ENCODE measurements at places on chromosomes 16 and 17.

- peak; percentile 61 for DNase-seq
Measured at GRCh38 chr17:16329519-16330271, 23.6 kb downstream of the CENPV start.

- DNase-seq, result no peak
Measured at GRCh38 chr16:31401436-31401835, 8.3 kb downstream of the ITGAD start.

DNA sequence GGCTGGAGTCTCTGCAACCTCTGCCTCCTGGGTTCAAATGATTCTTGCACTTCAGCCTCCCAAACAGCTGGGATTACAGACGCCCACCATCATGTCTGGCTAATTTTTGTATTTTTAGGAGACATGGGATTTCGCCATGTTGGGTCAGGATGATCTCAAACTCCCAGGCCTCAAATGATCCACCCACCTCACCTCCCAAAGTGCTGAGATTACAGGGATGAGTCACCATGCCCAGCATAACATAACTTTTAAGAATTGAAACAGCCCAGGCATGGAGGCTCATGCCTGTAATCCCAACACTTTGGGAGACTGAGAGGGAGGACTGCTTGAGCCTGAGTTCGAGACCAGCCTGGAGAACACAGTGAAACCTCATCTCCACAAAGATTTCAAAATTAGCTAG lies 2.5 kb downstream of the RSL1D1 start:
- DNase-seq, result no peak

- no peak for DNase-seq
Measured at GRCh38 chr17:45641541-45641940, 142.6 kb upstream of the CRHR1 start.

DNA sequence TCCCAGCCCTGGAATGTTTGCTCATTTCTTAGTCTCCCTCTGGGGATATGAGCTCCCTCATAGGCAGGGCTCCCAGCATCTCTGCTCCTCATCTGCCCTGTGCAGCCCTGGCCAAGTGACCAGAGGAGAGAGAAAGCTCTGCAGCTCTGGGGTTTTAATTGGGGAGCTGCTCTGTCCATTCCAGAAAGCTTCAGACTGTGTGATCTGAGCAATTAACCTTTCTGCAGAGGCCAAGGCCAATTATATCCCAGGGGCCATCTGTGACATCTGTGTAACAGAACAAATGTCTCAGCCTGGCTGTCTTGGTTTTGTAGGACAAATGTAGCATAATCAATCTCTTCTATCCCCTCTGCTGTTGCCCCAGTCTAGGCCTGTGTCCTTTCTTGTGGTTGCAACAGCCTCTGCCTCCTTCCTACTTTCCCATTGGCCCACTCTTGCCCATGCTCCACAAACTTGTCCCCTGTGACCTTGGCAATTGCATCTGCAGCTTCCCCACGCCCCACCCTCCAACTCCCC lies 156.0 kb downstream of the GSG1L start:
- DNase-seq, result no peak

DNA sequence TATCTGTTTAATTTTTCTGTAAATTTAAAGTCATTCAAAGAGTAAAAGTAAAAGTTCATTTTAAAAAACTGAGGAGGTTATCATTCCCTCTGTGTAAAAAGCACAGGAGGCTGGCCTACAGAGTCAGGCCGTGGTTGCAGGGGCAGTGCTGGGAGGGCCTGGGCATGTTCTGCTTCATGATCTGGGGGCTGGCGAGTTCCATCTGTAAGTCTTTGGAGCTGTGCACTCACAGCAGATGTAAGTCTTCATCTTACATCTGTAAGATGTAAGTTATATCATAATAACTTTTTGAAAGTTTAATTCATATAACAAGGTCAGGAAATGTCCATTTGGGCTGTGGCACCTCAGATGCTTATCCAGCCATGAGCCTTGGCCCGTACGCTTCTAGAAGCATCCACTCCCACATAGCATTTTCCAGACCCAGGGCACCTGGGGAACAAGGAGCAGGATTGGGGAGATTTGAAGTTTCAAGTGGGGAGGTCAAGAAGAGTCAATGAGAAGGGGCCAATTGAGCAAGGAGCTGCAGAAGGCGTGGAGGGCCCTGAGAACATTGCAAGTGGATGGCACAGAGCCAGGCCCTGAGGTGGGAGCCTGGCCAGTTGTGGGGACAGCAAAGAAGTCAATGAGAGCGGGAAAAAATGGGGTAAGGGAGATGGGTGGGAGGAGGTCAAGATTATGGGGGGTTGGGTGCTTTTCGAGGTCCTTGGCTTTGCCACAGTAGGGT lies 54.1 kb downstream of the TNFRSF13B start:
- DNase-seq, result no peak

DNA sequence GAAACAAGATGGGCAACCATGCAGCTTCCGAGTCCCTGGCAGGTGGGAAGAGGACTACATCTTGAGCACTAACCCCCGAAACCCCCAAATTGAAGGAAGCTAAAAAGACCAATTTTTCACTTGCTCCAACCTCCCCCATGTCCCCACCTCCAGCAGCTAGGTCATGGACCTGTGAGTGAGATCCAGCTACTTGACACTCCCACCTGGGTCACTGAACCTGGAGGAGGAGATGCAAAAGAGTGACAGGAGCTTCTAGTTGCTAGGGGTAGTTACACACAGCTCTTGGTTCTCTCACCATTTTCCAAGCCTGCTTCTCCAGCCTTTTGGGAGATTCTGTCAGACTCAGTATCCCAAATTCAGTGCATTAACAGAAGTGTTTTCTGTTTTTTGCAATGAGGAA lies 11.2 kb downstream of the PDZD9 start:
- no peak for DNase-seq

DNA sequence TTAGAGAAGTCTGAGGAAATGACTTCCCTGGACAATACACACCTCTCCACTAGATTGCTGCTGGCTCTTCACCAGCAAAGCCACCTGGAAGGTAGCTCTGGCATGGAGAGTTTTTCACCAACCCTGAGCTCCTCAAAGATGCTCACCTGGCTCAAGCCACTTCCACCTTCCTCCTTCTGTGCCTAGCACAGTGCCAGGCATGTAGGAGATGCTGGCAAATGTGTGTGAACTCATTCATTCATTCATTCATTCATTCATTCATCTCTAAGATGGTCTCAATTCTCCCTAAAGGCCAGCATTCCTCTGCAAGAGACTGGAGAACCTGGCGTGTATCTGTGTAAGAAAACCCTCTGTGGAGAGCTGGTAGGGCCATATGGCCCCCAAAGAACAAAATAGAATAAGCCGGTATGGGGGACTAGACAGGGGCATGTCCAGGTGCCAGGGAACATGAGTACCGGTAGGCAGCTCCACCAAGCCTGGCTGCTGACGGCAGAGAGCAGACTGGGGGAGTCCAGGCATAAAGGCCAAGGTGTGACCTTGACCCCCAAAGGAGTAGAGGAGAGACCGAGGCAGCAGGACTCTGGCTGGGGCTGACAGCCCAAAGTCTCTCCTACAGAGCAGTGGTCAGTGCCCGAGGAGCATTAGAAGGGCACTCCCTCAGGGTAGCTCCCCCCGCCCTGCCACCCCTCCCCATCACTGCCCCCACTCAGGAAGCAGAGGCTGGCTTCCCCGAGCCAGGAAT lies 132.2 kb upstream of the TNRC6C start:
- DNase-seq, result no peak

DNA sequence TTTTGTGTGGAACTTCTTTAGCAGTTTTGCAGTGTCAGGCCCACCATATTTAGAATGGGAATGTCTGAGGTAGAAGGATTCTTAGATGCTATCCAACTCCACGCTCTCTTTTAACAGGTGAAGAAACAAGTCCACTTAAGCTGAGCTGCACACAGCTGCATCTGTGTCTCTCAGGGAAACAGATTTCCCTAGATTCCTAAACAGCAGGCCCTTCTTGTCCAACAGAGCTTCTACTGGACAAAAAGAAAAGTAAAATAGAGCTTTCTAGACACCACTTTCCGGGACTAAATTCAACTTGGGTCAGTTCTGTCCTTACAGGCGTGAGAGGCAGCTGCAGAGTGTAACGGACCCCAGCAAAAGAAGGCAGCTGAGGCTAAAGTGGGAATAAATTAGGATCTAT lies 51.7 kb downstream of the SNX11 start:
- no peak for DNase-seq

DNA sequence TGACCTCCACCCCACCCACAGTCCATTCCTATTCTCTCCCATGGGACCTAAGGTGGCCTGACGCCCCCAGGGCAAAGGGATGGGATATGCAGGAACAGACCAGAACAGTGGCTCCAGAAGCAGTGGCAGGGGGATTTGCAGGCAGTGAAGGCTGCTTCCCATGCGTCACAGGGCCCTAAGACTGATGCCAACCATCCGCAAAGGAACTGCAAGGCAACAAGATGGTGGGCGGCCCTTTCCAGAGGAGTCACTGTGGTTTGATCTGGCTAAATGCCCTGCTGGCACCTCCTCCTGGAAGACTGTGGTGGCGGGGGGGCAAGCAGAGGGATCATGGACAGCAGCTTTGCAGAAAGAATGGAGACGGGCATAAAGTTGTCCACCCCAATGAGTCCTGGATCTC lies 4.4 kb upstream of the SLC39A11 start:
- DNase-seq, result no peak

- DNase-seq, result no peak
Measured at GRCh38 chr17:7177954-7178477, 1.2 kb downstream of the ASGR1 start.

- peak; percentile 57 for DNase-seq
Measured at GRCh38 chr16:85718682-85719081, 29.9 kb upstream of the GINS2 start.

DNA sequence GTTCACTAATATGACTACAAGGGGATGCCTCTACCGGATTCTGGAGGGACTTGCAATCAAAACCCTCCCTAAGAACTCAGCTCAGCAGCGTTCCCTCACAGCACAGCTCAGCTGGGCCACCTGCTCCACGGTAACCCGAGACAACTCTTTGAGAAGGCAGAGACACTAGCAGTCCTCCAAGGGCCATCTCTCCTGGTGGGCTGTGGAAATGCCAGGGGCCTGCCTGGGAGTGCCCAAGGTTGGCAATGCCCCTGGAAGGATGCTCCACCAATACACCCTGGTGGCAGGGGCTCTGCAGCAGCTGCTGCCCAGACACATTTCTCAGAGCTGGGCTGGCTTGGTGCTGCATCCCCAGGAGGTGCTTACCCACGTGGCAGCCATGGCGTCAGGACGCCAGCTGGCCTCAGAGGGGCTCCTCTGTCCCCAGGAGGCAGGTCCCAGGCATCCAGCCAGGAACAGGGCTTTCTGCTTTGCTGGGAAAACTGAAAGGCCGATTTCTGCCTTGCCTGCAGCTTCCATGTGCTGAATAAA lies 16.5 kb downstream of the CDIP1 start:
- DNase-seq, result no peak

DNA sequence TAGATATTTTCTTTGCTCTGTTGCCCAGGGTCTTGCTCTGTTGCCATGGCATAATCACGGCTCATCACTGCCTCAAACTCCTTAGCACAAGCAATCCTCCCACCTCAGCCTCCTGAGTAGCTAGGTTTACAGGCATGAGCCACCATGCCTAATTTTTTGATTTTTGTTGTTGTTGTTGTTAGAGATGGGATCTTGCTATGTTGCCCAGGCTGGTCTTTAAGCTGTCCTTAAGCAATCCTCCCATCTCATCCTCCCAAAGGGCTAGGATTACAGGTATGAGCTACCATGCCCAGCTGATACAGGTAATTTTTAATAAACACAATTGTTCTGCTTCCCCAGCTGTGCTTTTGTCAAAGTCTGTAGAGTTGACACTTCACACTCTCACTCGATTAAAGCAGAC lies 159.3 kb downstream of the PARN start:
- no peak for DNase-seq

DNA sequence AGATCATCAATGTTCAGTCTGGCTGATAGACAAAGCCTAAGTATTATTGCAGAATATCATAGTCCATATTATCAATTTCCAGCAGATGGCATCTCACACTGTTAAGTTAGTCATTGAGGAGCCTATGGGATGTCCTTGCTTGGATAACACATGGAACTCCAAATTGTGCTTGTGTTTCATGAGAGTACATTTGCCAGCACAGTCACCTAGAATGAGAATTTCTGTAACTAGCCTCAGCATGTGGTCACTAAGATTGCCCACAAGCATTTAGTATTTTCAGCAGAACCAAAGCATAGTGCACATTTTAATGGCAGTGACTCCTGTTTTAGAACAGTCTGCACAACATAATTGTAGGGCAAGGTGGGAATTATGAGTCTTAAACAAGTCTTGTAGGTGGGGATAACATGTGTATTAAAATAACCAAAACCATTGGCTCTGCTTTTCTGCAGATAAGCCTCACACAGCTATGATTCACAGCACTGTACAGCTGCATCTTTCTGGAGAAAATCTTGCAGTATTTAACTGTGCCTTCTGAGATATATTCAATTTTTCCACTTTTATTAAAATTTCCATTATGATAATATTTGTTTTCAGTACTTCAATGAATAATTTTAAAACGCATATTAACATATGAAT lies 882.8 kb upstream of the SOX9 start:
- DNase-seq, result no peak

DNA sequence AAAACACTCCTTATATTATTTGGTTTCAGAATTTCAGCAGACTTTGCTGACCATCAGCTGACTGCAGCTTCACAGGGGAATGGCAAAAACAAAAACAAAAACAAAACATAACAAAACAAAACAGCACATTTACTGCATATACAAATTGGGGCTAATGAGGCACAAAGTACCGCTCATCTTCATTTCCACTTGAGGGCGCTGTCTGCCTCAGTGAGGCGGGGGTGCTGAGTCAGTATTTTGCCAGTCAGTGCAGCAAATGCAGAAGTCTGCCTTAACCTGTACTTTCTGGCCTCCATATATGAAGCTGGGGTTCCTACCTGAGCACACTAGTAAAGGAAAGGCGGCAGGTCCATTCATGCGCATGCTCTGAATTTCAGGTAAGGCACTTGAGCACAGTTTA lies 13.5 kb upstream of the DYNLRB2 start:
- DNase-seq, result peak; percentile 10

DNA sequence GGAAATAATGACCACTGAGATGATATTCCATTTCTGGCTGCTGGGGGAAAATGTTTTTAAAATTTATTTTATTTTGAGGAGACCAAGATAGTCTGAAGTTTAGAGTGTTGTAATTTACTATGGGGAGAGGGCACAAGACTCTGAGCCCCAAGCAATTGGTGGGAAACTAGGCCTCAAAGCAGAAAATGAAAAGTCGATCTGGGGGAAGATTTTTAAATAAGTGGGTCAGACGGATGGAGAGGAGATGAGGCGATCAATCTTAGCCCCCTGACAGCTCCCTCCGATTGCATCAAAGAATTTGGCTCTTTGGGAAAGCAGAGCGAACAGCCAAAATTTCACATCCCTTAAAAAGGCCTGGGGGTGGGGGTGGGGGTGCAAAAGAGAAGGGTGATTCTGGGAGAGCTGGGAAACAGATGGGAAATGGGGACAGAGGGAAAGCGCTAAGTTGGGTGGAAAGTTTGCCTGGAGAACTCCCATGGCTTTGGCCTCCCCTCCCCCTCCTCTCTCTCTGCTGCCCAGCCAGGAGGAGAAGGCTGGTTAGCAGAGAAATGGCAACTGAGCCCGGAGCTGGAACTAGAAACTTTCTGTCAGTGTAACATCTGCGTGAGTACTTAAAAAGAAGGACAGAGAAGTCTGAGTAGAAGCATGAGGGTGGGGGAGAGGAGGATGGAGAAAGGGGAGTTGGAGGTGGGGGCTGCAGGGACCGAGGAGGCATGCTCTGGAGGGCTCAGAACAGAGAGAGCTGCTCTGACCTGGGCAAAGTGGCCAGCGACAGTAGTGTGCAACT lies 1.4 kb upstream of the HOXB2 start:
- DNase-seq, result no peak

GRCh38 chr16:77838597-77839255 lies 50.4 kb downstream of the VAT1L start:
- no peak for DNase-seq
